ENCODE measurements at places on chromosomes 11 and 22. TPM values are rescaled to one million over a fixed set of nuclear protein-coding genes. Genes with fewer than 3 reads are reported as not detected.
A peak's percentile ranks its signal among the peaks of the same experiment; 100 is the strongest.

DNA sequence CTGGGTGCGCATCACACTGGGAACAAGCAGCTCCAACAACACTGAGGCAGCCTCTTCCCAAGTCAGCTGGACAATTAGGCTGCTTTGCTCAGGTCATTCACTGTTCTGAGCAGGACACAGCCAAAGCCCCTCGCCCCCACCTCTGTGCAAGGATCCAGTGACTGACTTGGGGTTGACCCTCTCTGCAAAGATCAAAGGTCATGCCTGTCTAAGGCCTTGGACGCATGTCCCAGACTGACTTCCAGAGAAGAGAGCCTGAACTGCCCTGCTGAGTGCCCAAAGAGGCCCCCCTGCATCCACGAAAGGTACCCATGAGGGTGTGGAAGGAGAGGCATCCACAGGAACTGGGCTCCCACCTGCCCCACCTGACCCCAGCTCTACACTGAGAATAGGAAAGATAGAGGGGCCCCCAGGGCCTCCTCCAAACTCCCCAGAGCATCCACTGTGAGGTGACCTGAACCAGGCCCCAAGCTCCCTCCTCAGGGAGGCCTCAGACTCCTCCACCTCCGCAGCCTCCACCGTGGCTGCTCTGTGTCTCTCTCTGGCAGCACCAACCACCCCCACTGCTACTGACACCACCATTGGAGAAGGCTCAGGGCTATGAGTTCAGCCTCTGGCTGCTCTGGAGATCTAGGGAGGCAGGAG lies 53.5 kb downstream of the IGLL5 start:
- H3K4me1 ChIP-seq, result no peaks in the 10 kb centered on the region
- H3K4me3 ChIP-seq, result no peak overlapping the region

DNA sequence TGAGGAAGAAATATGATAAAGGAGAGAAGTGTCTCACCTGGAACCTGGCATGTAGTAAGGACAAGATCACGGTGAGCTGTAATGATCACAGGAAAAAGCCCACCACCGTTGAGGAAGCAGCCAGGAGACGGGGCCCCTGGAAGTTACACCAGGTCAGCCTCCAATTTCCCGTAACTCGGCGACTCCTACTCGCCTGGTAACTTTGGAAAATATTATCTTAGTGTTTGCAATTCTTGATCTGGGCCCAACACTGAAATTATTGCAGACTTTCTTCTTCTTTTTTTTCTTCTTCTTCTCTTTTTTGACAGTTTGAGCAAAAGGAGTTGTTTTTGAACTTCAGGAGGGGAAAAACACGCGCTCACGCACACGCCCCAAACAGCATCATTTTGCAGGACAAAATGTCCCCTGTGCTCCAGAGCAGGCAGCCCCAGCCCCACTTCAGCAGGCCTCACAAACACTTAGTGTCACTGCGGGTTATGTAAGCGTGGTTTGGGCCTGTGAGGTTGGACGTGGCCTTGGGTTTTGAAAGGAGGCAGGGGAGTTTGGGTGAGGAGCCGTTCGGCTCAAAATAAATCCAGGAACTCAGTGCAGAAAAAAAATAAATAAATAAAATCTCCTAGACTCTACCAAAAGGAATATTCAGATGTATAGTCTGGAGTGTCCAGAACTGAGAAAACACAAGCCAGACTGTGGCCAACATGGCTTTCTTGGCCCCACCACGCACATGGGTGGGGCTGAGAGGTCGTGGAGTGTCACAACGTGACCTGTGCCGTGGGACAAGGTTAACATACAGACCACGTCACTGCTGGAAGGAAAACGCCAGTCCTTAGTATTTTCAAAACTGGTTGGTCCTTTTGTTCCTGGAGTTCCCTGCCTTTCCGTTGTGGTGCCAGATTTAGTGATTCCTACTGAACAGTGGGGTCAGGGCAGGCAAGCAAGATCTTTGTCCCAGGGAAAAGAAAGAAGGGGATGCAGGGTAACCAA lies 26.3 kb upstream of the MN1 start:
- peaks cover 4% of the 10 kb centered on the region for H3K4me1 ChIP-seq
- peak overlapping the region; percentile 80 for H3K27ac ChIP-seq
- no peaks in the 10 kb centered on the region for H3K36me3 ChIP-seq
- H3K4me3 ChIP-seq, result no peak overlapping the region

DNA sequence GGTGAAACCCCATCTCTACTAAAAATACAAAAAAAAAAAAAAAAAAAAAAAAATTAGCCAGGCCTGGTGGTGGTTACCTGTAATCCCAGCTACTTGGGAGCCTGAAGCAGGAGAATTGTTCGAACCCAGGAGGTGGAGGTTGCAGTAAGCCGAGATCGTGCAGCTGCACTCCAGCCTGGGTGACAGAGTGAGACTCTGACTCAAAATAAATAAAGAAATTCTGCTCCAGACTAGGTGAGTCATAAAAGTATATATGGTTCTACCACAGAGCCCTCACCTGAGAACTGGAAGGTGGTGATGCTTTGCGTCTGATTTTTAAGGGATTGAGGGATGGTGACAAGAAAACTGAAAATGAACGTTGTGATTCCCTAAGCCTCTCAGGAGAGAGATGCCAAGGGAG lies 58.4 kb downstream of the NTM start:
- no peaks in the 10 kb centered on the region for H3K36me3 ChIP-seq
- no peaks in the 10 kb centered on the region for H3K27me3 ChIP-seq
- H3K4me3 ChIP-seq, result no peak overlapping the region
- DNase-seq, result no peak
- no peaks in the 10 kb centered on the region for H3K4me1 ChIP-seq

DNA sequence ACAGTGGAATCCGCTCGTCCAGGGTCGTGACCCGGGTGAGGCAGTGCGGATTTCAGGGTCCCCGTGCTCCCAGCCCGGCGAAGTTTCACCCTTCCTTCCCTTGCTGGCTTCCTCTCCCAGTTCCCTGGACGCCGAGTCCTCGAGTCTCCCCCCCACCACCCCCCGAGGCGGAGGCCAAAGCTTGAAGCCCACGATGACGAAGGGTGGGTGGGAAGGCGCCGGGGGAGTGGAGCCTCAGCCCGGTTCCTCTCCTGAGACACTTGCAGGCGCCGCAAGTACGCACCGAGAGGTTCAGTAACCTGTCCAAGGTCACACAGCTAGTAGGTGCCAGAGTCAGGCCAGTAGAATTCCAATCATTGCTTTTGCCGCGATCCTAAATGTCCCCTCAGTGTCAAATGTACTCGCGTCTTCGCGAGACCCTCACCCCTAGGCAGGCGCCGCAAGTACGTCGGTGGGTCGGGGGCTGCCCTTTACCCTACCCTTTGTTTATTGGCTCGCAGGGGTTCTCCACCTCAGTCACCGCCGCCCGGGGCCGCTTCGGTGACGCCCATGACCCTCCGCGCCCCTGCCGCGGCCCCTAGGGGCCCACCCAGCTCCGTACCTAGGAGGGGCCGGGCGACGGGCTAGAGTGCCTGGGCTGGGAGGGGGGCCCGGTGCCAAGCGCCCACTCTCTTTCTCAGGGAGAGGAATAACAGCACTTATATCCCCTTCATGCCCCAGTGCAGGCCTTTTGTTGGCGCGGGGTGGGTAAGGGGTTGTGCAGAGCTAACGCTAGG lies 5.7 kb upstream of the CHRM1 start:
- no peaks in the 10 kb centered on the region for H3K4me1 ChIP-seq
- no peaks in the 10 kb centered on the region for H3K36me3 ChIP-seq
- no peak for DNase-seq
- no peaks in the 10 kb centered on the region for H3K27me3 ChIP-seq

GRCh38 chr11:79447038-79447786 lies 6.4 kb upstream of the TENM4 start:
- H3K36me3 ChIP-seq, result no peaks in the 10 kb centered on the region
- H3K4me3 ChIP-seq, result no peak overlapping the region
- no peak for DNase-seq
- no peaks in the 10 kb centered on the region for H3K4me1 ChIP-seq
- no peak overlapping the region for H3K27ac ChIP-seq

GRCh38 chr11:117226388-117227385 lies 5.2 kb downstream of the PCSK7 start:
- H3K4me3 ChIP-seq, result no peak overlapping the region
- no peaks in the 10 kb centered on the region for H3K4me1 ChIP-seq
- H3K36me3 ChIP-seq, result peaks cover 5% of the 10 kb centered on the region
- H3K27me3 ChIP-seq, result no peaks in the 10 kb centered on the region
- H3K27ac ChIP-seq, result no peak overlapping the region
- DNase-seq, result peak; percentile 76

- H3K27me3 ChIP-seq, result no peaks in the 10 kb centered on the region
- H3K4me1 ChIP-seq, result no peaks in the 10 kb centered on the region
- DNase-seq, result no peak
- H3K4me3 ChIP-seq, result no peak overlapping the region
- H3K27ac ChIP-seq, result no peak overlapping the region
Measured at GRCh38 chr11:15258433-15259165, 143.9 kb downstream of the INSC start.

DNA sequence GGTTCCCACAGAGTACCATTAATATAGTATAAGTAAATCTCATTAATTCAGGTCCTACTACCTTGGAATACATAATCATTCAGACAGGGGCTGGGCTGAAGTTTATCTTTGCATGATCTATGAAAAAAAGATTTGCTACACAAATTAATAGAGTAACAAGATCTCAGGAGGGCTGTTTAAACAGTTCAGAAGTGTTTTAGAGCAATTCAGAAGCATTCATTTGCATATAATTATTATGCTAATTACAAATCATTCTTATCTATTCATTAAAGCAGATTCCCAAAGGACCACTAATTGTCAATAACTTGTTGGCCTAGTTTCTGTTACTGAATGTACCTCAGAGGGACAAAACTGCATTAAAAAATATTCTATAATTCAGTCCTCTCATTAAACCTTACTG lies 40.5 kb downstream of the PITPNB start:
- no peaks in the 10 kb centered on the region for H3K36me3 ChIP-seq
- H3K27ac ChIP-seq, result no peak overlapping the region
- H3K27me3 ChIP-seq, result no peaks in the 10 kb centered on the region
- H3K4me1 ChIP-seq, result peaks cover 3% of the 10 kb centered on the region

DNA sequence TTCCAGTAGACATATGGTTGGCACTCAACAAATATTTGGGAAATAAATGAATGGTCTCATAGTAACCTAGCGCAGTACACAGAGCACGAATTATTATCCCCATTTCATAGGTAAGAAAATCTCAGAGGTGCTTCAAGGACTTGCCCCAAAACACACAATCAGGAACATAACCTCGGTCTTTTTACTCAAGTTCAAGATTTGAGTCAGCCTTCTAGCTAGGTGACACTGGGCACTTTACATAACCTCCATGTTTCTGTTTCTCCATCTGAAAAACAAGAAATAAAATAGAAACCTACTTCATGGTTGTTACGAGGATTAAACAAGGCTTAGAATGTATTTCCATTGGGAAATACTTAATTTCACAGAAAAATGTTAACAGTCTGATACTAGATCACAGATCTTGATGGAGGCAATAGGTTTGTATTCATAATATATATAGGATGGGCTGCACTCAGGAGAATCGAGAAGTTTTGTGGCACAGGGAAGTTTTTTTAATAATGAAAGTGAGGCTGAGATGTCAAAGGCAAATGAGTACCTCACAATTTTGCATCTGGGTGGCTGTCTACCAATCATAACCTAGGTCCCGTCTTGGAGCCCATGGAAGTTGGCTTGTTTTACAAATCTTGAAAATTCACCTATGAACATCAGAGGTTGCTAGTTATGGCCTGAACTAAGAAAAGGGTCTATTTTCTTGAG lies 147.4 kb upstream of the ZC3H12C start:
- no peak for DNase-seq
- peak overlapping the region; percentile 48 for H3K4me3 ChIP-seq
- no peak overlapping the region for H3K27ac ChIP-seq
- H3K36me3 ChIP-seq, result no peaks in the 10 kb centered on the region
- H3K27me3 ChIP-seq, result no peaks in the 10 kb centered on the region

DNA sequence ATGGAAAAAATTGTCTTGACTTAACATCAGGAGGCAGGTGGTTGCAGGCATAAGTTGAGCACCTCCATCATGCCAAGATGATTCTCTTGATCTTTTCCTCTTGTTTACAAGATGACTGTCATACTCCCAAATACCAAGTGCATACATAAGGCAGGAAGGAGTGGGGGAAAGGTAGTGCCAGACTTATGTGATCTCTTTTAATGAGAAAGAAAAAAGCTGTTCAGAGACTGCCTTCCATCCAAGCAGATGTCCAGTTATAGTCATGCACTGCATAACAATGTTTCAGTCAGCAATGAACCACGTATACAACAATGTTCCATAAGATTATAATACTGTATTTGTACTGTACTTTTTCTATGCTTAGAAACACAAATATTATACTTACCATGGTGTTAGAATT lies 135.7 kb downstream of the EHF start:
- H3K4me1 ChIP-seq, result no peaks in the 10 kb centered on the region
- no peak for DNase-seq
- H3K36me3 ChIP-seq, result no peaks in the 10 kb centered on the region

DNA sequence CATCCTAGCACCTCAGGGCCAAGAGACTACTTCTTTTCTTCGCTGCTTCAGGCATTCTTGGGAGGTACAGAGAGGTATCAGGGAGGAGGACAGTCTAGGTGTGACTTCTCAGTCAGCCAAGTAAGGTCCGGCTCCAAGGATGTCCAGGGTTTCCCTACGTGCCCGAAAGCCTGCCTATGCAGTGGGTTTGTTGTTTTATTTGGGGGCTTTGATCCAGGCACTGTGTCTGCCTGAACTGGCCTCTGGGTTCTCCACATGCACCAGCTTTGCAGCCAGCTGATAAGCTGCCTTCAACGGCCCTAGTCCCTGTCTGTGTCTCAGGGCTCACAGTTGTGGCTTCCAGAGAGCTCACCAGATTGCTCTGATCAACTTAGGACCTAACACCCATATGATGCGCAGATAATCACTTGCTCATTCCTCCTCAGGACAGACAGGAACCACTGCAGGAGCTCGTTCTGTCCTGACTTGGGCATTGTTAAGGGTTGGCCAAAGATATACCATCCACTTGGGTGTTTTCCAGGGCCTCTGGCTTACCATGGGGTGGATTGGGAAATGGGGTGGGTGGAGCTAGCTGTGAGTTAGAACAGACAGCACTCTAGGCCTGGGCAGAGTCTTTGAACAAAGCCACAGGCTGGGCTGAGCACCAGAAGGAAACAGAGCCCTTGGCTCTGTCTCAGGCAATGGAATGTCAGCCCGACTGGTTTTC lies 45.5 kb upstream of the CRYBB3 start:
- peak overlapping the region; percentile 12 for H3K27ac ChIP-seq
- peaks cover 9% of the 10 kb centered on the region for H3K4me1 ChIP-seq
- no peaks in the 10 kb centered on the region for H3K36me3 ChIP-seq
- DNase-seq, result peak; percentile 84
- H3K4me3 ChIP-seq, result no peak overlapping the region

GRCh38 chr11:117940736-117941135 lies 11.5 kb upstream of the TMPRSS13 start:
- no peak overlapping the region for H3K4me3 ChIP-seq
- H3K27me3 ChIP-seq, result no peaks in the 10 kb centered on the region
- no peaks in the 10 kb centered on the region for H3K36me3 ChIP-seq

GRCh38 chr11:119273721-119274120 lies 43.2 kb downstream of the MCAM start:
- no peaks in the 10 kb centered on the region for H3K27me3 ChIP-seq
- H3K27ac ChIP-seq, result no peak overlapping the region
- no peak for DNase-seq
- H3K4me1 ChIP-seq, result peaks cover 1% of the 10 kb centered on the region
- no peaks in the 10 kb centered on the region for H3K36me3 ChIP-seq

PGM2L1 gene
- total RNA-seq, result 18.8 TPM

FDX1 gene
- 8.0 TPM for total RNA-seq

OR5AN1 gene
- total RNA-seq, result not detected

OR51I1 gene
- 0.42 TPM for total RNA-seq

PAMR1 gene
- 3.1 TPM for total RNA-seq

NEFH gene
- total RNA-seq, result 0.36 TPM

KRTAP5-7 gene
- 0.63 TPM for total RNA-seq

All from aorta (tissue), 5 donors.